ENCODE measurements at places on chromosomes 7 and 10.

DNA sequence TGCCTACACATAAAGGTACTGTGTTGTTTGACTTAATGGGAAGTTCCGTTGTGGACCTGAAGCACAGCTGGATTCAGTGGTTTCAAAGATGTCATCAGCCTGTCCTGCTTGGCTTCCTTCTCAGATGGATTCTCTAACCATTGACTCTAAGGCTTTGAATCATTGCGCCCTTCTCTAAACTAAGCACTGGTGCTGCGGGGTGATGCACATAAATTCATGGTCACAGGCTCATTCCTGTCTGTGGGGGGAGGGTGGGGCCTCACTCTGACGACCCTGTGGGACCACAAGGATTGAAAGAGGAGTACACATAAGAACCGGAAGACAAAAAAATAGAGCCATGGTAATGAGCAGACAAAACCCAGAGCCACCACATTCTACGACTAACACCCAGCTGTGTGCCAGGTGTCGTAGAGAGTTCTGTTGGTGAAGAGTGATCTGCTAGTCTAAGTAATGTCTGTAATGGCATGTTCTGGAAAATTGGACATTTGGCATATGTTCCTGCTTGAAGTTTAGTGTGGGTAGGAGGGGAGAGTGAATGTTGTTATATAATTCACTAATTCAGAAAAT is 97.3 kb upstream of the YAE1 start:
- no peak for DNase-seq

- no peak for DNase-seq
Observed at GRCh38 chr10:69374242-69374641, 42.5 kb downstream of the TACR2 start.

- DNase-seq: no peak
Observed at GRCh38 chr7:151373599-151373998, 32.0 kb downstream of the NUB1 start.

GRCh38 chr7:112723416-112723815 is 66.8 kb downstream of the TMEM168 start:
- no peak for DNase-seq

DNA sequence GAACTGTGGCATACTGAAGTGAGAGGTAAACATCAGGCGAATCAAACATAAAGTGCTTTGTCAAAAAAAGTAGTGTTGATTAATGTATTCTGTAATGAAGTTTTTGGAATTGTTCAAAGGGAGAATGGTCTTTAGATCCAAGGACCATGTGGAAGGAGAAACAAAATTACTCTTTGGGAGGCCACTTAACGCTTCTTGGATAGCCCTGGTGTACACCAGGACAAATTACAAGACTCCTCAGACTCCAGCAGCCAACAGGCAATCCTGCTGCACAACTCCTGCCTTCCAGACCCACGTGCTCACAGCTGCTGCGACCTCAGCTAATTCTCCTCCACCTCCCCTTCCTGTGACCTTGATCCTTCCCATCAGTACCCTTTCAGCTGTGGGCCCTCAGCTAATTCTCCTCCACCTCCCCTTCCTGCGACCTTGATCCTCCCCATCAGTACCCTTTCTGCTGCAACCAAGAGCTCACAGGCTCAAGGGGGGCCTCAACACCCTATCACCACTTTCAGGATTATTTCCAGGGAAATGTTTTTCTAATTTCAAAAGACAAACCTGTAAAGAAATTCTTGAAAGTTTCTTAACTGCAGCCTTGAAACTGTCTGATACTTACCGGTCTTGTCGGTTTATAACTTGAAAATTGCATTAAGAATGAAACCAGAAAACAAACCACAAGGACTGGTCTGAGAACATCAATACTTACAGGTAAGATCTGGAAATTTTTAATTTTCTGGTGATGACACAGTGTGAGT is 29.7 kb upstream of the DDC start:
- peak; percentile 17 for DNase-seq

- DNase-seq: peak; percentile 94
Observed at GRCh38 chr10:62779487-62780248, 24.9 kb upstream of the ADO start.

DNA sequence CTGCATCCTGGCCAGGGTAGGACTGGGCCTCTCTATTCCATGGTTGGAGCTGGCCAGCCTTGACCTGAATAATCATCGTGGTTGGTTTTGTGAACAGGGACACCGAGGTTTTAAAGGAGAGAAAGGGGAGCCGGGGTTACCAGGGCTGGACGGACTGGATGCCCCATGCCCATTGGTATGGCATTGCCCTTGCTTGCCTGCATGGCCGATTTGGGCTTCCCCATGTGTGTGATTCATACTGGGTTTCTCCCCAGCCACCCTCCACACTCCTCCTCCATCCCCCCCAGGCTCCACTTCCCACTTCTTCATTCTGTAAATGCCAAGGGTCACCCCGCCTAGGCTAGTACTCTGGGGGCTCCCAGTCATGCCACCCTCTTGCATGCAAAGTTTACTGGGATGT is 98.8 kb upstream of the MACROH2A2 start:
- DNase-seq: peak; percentile 11
